KBM-7 (cell line): ENCODE measurements at places on chromosomes 4 and X.

DNA sequence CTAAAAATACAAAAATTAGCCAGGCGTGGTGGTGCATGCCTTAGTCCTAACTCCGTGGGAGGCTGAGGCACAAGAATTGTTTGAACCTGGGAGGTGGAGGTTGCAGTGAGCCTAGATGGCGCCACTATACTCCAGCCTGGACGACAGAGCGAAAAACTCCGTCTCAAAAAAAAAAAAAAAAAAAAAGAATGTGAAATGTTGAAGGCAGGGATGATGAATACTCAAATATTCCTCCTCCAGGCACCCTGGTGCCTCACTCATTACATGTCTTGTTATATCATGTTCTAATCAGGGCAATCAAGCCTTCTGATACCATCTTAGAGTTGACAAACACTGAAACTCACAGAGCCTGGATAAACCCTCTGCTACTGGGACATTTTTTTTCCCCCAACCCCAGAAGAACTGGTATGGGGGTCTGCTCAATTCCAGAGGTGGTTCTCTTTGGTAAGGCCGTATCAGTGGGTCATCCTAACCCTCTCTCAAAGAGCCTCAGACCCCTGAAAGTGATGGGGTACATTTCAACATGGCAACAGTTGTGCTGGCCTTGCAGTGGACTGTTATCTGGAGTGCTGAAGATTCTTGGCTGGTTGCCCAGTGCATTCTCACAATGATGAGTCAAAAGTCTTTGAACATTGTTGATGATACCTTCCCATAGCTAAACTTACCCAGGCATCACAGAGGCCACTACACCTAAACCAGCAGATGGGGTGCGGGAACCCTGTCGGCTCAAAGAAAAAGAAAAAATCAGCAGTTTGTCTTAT lies 2.4 kb upstream of the SH3KBP1 start:
- DNase-seq, result peak; percentile 55

GRCh38 chr4:84597450-84597849 lies 14.5 kb downstream of the CDS1 start:
- no peak for DNase-seq

GRCh38 chrX:150769408-150769807 lies 76.2 kb downstream of the MTMR1 start:
- DNase-seq, result no peak

- no peak for DNase-seq
These were observed 254.6 kb downstream of the STIM2 start for GRCh38 chr4:27115221-27115620.

GRCh38 chr4:39134683-39135306 lies 47.5 kb upstream of the WDR19 start:
- no peak for DNase-seq

DNA sequence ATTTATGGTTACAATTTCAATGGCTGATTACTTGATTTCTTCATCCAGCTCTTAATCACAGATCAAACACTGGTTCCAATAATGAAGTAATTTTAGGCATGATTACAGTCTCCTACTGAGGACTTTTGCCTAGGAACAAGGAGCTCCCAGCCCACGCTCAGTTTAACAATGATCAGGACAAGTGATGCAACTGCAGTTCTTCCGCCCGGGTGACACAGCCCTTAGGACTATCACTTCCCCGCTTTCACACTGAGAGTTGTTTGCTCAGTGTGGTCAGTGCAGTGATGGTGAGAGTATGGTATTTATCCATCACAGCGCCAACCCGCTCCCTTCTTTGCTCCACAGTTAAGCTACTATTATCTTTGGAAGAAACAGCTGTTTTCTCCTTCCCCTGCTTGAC lies 203.2 kb upstream of the MBNL3 start:
- no peak for DNase-seq

GRCh38 chr4:16894406-16894805 lies 4.0 kb downstream of the LDB2 start:
- DNase-seq, result no peak

- DNase-seq, result no peak
These were observed 56.9 kb upstream of the PRPS1 start for GRCh38 chrX:107571296-107571998.

DNA sequence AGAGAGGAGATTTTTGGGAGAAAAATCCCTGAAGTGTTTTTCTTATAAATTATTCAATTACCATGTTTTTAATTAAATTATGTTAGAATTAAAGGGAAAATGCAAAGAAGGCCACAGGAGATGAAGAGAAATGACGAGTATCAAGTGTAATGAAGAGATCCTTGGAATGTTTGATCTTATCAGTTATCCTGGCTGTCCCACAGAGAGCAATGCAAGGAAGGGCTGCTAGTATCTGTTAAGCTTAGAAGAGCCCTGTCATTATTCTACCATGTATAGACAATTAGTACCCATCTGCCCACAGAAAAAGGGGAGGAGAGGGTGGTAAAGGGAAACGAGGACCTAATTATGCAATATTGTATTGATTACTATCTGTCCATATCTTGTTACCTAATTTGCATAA lies 257.1 kb downstream of the BANK1 start:
- DNase-seq, result no peak

GRCh38 chrX:71095981-71096759 lies 519 bp downstream of the FOXO4 start:
- DNase-seq, result peak; percentile 80

GRCh38 chr4:102247041-102247440 lies 98.2 kb downstream of the SLC39A8 start:
- no peak for DNase-seq

DNA sequence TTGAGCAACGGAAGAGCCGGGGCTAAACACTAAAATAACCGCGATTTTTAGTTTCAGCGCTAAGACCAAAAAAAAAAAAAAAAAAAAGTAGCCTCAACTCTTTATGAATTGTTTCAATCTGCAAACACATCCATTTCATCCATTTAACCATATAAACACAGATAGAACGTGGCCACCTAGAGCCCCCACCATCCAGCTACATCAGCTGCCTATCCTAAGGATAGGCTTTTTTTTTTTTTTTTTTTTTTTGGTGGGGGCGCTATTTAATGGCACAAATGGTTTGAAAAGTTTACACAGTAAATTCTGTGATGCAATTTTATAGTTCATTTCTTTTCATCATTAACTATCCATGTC lies 492 bp upstream of the HDAC8 start:
- no peak for DNase-seq

- DNase-seq, result no peak
These were observed 157.0 kb upstream of the SMIM31 start for GRCh38 chr4:164596927-164597326.

- no peak for DNase-seq
These were observed 11.9 kb downstream of the GRPEL1 start for GRCh38 chr4:7055990-7056325.

DNA sequence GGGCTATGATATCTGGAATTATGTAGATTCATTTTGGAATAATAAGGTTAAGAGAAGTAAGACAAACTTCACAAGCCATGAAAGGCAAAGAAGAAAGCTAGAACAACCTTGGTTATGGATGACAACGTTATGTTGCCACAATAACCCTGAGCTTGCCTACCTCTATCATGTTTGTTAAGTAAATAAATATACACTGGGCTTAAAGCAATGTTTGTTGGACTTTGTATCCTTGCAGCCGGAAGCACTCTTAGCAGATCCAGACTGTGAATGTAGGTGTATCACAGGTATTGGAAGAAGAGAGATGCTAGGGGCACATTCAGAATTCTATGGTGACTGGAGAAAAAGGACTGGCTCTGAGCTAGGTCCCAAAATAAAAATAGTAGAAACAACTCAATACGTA lies 214.4 kb downstream of the HS3ST1 start:
- no peak for DNase-seq

DNA sequence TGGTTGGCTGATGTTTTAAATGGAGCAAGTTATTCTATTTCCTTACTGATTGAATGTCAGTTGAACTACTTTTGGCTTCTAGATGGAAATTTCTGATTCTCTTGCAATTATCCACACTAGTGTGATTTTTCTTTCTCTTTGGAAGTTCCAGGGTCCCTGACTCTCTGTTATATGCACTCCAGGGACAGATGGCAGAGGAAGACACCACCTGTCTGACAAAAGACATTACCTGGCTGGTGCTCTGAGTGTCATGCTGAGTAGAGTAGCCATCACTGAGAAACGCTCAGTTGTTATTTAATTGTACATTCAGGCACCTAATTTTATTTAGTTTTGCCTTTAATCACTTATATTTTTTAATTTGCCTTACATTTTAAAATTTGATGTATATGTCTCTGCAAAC lies 105.4 kb upstream of the TLL1 start:
- no peak for DNase-seq

DNA sequence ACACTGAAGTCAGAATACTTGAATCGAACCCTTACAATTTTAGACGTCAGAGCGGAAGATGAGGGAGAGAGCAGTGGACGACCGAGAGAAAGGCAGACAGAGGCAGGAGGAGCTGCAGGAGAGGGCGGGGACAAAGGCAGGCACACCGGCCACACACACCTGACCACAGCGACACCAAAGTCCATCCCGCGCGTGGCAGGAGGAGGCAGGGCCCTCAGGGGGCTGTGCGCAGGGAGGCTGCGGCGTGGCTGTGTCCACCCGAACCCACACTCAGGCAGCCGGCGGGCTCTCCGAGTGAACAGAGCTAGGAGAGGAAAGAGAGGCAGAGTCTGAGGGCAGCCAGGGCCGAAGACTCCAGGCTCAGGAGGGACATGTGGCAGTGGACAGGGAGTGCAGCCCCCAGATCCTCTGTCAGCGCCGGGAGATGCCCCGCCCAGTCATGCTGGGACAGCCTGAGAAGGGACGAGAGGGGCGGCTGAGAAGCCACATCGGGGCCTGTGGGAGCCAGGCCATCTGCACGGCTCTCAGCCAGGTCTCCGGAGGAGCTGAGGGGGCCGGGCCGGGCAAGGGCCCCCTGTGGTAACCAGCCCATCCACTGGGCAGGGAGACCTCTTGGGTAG lies 20.1 kb downstream of the GAK start:
- DNase-seq, result no peak

DNA sequence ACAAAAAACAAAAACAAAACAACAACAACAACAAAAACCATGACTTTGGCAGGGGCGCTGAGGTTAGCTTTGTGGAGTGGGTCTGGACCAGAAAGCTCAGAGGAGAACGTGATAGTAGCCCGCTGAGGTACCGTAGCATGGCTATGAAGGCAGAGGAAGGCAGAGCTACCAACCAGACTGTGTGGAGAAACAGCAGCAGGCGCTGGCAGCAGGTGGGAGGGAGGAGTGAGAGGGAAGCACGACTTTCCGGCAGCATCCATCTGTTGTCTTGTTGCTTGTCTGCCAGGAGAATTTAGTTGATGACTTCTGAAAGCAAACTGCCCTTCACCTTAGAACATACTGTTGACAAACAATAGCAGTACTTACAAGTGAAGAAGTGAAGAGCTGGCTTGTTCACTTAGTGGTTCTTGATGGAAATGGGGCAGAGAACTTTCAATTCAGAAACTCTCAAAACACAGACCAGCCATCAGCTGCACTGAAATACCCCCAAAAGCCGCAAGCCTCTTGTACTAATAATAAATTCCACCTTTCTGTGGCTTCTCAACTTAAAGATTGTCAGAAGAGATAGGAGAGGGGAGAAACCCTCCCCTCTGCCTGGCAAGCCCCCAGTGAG lies 447.2 kb downstream of the SLITRK2 start:
- DNase-seq, result no peak

GRCh38 chr4:184346682-184347081 lies 127.7 kb downstream of the IRF2 start:
- no peak for DNase-seq

DNA sequence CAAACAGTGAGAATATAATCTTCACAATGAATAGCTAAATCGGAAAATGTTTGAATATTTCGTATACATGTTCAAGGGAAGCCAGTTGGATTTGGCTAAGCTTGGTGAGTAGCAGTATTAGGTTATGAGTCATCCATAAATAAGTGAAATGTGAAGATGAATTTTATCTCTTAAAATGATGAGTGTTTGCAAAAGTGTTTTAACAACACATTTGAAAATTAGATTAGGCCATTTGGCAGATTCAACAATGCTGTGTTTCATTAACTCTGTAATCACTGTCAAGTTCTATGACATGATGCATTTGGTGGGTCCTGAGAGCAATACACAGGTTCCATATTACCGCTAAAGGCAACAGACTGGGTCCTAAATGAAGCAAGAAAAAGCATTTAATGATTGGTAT lies 301.9 kb upstream of the PRPS2 start:
- DNase-seq, result no peak

GRCh38 chr4:35725131-35725530 lies 519.2 kb downstream of the ARAP2 start:
- peak; percentile 4 for DNase-seq

DNA sequence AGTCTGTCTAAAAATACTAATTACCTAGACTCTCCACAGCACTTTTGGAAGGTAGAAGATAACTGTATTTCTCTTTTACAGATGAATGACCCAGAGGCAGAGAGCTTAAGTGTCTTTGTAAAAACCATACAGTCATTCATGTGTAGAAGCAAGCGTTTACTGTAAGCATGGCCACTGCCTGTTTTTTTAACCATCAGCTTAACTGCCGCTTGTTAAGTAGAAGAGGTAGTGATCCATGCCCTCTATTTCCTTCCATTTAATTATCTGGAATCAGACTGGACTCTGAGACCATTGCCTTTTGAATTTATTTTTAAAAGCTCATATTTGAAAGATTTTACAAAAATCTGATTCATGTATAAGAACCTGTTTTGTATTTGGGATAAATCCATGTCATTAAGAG lies 111.2 kb upstream of the TECRL start:
- no peak for DNase-seq

DNA sequence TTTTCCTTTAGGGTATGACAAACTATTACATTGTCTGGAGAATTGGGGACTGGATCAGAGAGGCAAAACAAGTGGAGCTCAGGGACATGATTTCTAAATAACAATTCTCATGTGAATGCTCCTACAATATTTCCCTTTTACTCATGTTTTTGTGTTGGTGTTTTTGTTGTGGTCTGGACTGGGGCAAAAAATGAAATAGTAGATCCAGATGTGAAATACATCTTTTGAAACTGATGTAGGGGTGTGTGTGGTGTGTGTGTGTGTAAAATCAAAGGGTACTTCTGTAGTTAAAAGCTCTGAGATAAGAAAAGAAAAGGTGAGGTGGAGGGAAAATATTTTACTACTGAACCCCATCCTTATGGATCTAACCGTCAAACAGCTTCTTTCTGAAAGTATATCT lies 188.4 kb upstream of the RPL34 start:
- no peak for DNase-seq

- peak; percentile 77 for DNase-seq
These were observed 20.6 kb downstream of the ZDHHC9 start for GRCh38 chrX:129823115-129823514.

GRCh38 chrX:13087322-13088155 lies 43.1 kb upstream of the FAM9C start:
- DNase-seq, result peak; percentile 96
